ENCODE measurements at places on chromosomes 6 and 20.
A peak's percentile ranks its signal among the peaks of the same experiment; 100 is the strongest.

GRCh38 chr6:119034827-119035458 is 43.5 kb downstream of the FAM184A start:
- no peak for DNase-seq

GRCh38 chr20:56629464-56630085 is 469 bp downstream of the TFAP2C start:
- no peak for DNase-seq

GRCh38 chr6:163857421-163857820 is 442.9 kb downstream of the QKI start:
- no peak for DNase-seq

DNA sequence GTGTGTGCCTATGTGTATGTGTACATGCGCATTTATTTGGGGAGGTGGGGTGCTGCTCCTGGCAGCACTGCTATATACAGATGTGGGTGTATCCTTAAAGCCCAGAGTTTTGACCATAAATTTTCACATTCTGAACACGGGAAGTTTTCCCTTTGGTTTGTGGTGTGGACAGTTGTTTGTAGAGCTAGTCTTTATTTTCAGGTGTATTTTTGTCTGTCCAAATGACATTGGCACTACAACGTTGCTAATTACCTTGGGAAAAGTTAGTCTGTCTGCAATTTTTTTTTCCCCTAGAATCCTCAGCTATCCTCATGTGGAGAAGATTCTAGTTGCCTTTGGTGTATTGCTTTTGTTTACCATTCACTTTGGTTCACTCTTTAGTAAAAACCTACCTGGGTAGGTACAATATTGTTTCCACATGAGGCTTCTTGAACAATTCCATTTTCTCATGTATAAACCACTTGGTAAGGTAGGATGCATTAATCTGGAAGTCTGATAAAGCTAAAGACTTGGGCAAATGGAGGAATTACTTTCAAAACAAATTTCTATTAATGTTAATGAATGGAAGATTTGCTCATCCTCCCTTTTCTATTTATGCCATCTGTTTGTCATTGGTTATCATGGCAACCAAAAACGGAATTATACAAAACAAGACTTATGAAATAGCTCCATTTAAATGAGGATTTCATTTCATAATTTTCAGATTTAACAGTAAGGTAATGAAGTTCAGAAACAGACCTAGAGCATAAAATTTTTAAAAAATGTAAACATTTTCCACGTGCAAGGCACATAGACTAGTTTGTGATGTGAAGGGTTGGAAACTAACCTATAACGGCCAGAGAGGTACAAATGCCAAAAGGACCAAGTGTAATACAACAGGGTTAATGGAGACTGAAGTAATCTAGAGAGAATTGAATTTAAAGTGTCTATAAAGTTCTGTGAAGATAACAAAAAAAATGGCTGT is 3.9 kb downstream of the CCN2 start:
- DNase-seq = no peak

DNA sequence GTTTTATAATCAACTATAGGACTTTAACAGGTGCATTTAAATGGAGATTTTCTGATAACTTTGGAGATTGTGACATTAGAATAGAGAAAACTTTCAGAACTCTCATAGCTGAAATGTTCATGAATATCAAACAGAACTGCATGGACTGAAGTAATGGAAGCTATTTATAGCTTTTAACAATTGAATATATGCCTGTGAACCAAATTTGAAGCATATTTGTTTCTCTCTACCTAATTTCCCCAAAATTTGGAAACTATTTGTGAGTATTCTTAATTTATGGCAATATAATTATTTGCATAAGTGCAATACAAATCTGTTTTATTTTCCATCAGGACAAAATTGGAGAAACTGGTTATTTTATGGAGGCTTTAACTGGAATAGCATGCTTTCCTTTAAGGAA is 96.6 kb downstream of the PLG start:
- DNase-seq = no peak

- no peak for DNase-seq
Measured at GRCh38 chr20:22775671-22776139, 191.3 kb upstream of the FOXA2 start.

DNA sequence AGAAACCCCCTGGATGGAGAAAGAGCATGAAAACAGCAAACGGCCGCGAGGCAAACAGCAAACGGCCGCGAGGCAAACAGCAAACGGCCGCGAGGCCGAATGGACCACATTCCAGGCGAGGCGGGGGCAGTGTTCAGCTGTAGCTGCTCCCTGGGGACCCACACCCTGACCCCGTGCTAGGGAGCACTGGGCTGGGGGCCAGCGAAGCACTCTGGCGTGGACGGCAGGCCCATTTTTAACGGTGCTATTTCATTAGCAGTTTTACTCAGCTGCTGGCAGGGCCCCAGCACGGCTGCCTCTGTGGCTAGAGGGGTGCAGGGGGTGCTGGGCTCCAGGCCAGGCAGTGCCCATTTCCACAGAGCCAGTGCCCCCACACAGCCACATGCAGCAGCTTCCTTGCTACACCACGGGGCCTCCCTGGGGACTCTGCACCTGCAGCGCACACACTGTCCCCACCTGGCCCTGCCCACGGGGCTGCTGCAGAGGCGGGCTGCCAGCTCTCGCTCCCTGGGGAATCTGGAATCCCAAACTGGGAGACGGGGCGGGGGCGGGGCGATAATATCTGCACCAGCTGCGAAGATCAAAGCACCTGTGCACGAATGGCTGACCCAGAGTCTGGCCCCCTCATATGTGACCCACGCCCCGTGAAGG is 35.6 kb upstream of the SLCO4A1 start:
- DNase-seq = no peak

GRCh38 chr6:35038076-35038475 is 103.1 kb downstream of the TCP11 start:
- DNase-seq = no peak

GRCh38 chr6:42762426-42762859 is 16.5 kb upstream of the TBCC start:
- DNase-seq = no peak

DNA sequence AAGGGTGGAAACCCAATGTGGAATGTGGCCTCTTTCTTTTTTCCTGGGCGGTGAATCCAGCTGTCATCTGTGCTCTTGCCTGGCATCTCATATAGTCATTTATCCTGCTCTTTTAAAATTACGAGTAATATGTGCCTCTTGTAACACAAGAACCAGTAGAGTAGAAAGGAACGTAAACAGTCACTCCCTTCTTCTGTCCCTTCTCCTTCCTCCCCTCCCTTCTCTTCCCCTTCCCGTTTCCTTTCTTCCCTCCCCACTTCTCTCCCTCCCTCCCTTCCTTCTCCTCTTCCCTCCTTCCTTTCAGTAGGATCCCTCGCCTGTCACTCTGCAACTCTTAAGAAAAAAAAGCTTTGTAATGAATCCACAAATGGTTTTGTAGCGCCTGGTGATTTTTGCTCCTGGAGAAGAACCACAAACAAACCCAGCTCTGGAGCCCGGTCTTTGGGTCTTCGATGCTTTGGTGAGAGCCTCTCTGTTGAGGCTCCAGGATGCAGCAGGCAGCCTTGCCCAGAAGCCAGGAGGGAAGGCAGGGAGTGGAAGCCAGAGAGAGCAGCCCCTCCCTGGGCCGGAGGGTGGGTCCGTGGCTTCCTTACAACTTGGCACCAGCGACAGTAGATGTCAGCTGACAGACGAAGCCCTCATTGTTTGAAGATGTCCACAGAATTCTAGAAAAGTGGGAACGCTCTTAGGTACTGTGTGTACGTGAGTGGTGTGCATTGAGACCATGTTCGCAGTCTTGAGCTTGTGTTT is 15.0 kb downstream of the DUSP22 start:
- no peak for DNase-seq

GRCh38 chr6:167543602-167544497 is 219.0 kb downstream of the TTLL2 start:
- DNase-seq = no peak

DNA sequence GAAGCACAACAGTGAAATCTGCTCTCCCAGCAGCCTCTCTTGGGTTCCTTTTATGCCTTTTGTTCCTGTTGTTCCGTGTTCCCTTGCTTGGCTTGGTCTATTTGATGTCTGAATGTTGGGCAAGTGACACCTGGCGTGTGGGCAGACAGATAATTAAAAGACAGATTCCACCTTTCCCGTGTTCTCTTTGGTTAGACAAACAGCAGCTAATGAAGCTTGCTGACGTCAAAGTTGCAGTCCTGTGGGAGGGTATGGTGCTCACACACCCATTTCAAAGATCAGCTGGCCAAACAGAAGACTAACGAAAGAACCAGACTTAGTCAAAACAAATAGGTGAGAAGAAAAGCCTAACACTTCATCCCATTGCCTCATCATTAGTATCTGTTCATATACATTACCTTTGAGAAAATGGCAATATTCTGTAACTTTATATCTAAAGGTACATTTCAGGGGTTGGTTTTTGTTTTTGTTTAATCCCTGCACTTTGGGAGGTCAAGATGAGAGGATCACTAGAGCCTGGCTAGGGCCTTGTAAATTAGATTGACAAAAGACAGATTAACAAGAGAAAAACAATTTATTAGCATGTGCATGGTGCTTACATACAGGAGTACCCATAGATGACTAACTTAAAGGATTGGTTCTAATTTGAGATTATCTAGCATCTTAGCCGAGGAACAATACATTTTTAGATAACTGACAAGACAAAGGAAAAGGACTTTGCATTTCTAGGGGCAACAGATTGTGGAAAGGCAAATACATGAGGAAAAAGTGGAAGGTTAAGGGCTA is 48.9 kb upstream of the TNFRSF21 start:
- no peak for DNase-seq

- no peak for DNase-seq
Measured at GRCh38 chr6:33595001-33595846, 15.1 kb upstream of the BAK1 start.

DNA sequence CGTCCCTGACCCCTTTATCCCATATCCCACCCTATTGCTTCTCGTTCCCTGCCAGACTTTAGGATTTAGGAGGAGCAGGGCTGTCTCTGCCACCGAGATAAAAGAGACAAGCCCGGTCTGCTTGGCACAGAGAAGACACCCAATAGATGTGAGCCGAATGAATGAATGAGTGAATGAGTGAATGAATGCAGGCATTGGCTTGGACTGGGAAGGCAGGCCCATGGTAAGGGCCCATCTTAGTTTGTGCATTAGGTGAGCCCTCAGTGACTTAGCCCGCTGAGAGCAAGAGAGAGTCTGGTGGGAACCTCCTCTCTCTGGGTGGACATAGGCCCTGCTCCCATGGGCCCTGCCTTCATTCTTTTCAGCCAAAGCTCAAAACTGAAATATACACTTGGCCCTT is 879 bp upstream of the BPIFB6 start:
- no peak for DNase-seq

DNA sequence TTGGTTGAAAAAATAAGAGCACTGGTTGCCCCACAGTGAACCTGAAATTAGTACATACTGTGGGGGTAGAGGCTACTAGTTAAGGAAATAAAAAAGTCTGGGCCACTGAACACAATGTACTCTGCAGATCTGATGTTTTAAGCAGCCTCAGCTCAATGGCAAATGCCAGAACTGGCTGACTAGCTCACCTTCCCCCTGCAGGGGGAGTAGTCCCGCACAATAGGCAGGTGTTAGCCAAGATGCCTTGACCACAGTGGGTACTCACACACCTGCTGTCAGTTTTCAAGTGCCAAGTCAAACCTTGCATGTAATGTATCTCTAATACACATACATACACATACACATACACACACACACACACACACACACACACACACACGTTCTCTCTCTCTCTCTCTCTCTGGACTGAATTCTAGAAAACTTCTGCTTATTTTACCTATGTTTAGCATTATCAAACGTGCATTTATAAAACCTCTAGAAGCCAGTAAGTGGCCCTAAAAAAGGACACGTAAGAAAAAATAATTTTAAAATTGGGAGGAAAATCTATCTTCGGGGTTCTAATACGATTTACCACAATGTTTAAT is 36.1 kb downstream of the GMDS start:
- DNase-seq = peak; percentile 27

GRCh38 chr6:85703406-85703805 is 60.7 kb upstream of the SYNCRIP start:
- no peak for DNase-seq

DNA sequence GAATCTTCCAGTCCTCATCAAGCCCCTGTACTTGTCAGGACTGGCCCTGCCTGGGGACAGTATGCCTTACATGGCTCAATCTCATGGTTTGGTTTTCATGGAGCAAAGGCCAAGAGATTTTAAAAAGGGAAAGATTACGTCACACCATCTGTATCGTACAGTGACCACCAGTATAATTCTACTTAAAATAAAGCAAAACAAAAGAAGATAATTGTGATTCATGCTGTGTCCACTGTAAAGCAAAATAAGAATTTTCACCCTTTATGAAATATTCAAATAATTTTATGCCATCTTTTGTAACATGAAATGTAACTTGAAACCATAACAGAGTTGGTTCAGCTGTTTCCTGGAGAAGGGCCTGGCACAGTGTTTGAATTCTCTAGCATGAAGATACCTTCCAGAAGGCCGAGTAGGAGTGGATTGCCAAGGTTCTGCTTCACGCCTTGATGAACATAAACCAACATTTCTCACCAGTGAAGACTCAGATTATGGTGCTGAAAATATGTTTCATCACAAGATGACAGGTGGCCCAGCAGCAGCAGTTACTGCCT is 486.5 kb downstream of the RFPL4B start:
- no peak for DNase-seq

GRCh38 chr6:31070711-31071197 is 41.6 kb downstream of the C6orf15 start:
- DNase-seq = no peak

DNA sequence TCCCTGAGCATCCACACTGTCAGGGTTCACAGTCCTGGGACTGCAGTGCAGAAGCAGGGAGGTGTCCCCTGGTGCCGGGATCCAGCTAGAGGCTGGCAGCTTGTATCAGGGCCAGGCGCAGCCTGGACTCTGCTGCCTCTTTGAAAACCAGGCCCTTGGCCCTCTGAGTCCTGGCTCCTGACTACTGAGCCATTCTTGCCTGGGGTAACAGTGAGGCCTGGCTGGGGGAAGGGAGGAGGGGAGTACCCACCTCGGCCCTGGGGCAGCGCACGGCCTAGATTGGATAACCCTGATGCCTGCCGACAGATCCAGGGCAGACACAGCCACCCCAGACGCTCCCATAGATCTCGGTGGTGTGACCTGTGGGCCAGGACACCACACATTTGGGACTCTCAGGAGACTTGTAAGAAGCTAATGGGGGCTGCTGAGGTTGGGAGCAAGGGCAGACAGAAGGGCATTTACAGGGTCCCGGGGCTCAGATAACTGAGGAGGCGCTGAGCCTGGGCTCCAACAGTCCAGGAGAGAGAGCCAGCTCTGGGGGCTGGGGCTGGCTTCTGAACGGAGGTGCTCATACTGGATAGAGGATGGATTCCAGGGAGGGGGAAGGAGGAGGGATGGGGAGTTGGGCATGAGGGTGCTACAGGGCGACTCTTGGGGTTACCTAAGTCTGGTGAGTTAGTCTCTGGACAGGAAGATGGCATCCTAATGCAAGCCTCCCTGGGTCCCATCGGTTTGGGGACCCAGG is 30.5 kb downstream of the SPDEF start:
- DNase-seq = no peak

GRCh38 chr6:77401231-77401630 is 62.1 kb downstream of the HTR1B start:
- no peak for DNase-seq

- DNase-seq = no peak
Measured at GRCh38 chr20:36773107-36773596, 411 bp downstream of the DSN1 start.

All from stimulated activated CD4-positive, alpha-beta T cell treated with anti-CD3 and anti-CD28 coated beads, Interleukin-12 subunit alpha, Interleukin-12 subunit beta, amount 100 ng/mL, for 48 hours (primary cell).